Hematopoietic multipotent progenitor cell treated with erythropoietin and hydrocortisone succinate and interleukin-3 and kit ligand, for 8 days (in vitro differentiated cells): ENCODE measurements at places on chromosomes 3 and 15.

- no peak for DNase-seq
These were observed 48.0 kb downstream of the ZNF445 start for GRCh38 chr3:44429459-44429858.

DNA sequence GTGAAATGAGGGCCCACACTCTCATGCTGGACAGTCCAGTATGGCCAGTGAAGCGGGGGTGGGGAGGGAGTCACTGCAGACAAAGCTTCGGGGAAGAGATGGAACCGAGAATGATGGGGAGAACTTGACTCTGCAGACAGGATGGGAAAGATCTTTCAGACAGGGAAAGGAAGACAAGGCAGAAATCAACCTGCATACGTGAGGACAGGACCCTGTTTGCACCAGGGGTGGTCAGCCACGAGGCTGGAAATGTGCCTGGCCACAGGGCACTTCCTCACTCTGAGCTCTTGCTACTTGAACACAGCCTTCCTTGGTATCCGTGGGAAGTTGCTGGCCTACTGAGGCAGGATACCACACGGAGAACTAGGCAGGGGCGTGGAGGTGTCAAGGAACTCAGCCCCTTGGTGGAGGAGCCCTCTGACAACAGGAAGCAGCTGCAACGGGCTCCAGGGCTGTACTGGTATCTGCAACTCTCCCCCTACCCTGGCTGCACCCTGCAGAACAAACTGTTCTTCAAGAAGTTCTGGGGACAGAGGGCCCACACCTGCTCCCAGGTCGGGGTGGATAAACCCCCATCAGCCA is 9.3 kb upstream of the SRP14 start:
- no peak for DNase-seq

DNA sequence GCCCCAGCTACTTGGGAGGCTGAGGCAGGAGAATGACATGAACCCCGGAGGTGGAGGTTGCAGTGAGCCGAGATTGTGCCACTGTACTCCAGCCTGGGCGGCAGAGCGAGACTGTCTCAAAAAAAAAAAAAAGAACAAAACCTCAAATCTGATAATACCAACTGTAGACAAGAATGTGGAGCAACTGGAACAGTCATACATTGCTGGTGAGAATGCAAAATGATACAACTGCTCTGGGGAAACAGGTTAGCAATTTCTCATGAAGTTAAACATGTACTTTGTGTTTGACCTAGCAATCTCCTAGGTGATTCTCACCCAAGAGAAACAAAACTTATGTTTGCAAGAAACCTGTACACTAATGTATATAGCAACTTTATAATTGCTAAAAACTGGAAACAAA is 4.4 kb upstream of the VHL start:
- DNase-seq: peak; percentile 79

- no peak for DNase-seq
These were observed 6.3 kb downstream of the PLCD1 start for GRCh38 chr3:38022896-38023709.

GRCh38 chr15:42087926-42088800 is 6.2 kb downstream of the PLA2G4D start:
- DNase-seq: no peak

GRCh38 chr15:36525430-36525829 is 54.0 kb upstream of the CDIN1 start:
- no peak for DNase-seq

DNA sequence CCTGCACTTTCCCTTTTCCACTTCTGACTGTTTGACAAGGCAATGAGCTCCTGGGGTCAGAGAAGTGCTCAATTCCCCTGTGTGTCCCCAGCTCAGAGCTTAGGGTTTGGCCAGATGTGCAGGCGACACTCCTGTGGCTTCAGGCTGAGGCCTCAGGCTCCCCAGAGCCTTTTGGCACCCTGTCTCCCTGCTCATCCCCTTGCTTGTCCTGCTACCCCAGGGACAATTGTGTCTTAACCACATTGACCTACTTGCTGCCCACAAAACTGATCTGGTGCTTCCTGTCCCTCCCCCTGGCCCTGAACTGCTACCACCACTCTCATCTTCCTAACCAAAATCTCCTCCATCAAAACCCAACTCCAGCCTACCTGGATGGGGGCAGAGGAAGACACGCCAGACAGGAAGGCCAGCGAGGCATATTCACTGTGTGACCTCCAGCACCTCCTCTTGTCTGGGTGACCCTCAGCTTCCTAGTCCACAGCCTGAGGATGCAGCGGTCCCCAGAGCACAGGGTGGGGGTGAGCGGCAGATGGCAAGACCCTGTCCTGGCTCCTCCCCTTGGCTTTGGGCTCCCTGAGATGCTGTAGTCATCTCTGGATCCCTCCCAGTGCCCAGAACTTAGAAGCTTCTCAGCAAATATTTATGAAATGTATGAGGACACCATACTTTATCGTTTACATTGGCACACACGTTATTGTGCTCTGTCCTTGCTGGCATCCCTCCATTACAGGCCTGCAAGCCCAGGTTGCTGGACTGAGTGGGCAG is 98.9 kb upstream of the SLC6A6 start:
- no peak for DNase-seq

- peak; percentile 22 for DNase-seq
These were observed 835 bp upstream of the TTLL3 start for GRCh38 chr3:9809239-9809614.

- no peak for DNase-seq
These were observed 19.9 kb upstream of the SCN10A start for GRCh38 chr3:38835939-38836338.

DNA sequence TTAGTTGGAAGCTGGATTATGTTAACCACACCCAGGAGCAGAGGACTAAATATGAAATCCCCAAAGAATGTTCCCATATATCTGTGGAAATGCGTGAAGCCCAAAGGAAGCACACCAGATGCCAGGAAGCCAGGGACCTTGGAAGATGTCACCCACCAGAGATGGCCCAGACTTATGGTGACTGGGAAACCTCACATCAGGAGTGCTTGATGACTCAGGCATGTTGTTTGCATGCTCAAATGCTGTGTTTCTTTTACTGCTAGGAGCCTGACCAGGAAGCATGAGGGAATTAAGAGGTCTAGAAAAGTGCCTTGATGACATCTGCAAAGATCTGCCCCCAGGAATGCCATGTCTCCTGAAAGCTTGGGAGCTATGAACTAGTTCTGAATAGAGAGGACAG is 109.0 kb upstream of the SLC2A2 start:
- DNase-seq: no peak

- DNase-seq: no peak
These were observed 68.9 kb upstream of the GOLGA6B start for GRCh38 chr15:72585476-72586058.

DNA sequence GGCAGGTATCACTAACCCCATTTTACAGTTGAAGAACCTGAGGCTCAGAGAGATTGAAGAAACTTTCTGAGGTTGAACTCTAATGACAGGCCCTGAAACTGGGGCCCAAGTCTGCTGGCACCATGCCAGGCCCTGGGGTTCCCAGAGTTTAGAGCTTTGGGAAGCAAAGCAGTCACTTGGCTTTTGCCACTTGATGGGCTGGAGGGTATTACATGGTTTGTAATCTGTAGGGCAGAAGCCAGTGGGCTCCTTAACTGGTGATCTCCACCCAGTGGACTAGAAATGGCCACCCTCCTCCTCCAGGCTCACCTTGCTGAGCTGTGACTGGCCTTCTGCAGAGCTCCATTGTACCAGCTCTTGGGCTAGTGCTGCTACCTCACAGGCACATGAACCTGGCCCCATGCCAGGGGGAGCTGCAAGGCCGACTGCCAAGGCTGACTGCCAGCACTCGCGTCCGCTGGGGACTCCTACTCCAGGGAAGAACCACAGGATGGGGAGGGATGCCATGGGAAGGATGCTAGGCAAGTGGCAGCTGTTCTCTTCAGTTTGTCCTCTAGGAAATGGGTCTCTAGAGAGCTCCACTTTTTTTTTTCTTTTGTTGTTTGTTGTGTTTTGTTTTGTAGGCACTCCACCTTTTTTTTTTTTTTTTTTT is 104.8 kb downstream of the ETFA start:
- DNase-seq: peak; percentile 56

DNA sequence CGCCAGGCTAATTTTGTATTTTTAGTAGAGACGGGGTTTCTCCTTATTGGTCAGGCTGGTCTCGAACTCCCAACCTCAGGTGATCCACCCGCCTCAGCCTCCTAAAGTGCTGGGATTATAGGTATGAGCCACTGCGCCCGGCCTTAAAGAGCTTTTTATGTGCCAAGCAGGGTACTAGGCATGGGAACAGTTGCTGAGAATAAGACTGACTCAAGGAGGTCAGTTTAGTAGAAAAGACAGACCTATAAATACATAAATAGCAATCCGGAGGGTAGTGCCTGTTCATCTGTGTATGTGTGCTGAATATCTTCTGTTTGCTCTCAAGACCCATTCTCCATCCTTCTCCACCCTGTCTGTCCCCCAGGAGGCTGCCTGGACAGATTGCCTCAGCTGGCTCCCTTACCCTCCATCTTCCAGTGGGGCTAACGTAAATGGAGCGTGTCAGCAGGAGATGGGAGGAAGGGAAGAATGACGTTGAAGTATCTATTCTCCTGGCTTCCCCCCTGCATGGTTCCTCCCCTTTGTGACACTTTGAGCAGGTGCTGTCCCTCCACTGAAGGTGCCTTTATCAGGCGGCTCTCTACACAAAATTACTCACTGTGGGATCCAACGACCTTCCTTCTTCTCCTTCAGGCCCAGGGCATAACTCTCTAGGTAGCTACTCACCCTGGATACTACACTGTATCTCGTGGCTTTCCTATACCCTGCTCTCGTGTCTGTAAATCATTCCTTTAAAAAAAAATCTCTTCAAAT is 31.1 kb downstream of the FBXO40 start:
- no peak for DNase-seq

GRCh38 chr3:64067506-64068346 is 44.4 kb upstream of the PSMD6 start:
- DNase-seq: no peak

- DNase-seq: no peak
These were observed 35.5 kb downstream of the CLSTN2 start for GRCh38 chr3:139970526-139970925.

DNA sequence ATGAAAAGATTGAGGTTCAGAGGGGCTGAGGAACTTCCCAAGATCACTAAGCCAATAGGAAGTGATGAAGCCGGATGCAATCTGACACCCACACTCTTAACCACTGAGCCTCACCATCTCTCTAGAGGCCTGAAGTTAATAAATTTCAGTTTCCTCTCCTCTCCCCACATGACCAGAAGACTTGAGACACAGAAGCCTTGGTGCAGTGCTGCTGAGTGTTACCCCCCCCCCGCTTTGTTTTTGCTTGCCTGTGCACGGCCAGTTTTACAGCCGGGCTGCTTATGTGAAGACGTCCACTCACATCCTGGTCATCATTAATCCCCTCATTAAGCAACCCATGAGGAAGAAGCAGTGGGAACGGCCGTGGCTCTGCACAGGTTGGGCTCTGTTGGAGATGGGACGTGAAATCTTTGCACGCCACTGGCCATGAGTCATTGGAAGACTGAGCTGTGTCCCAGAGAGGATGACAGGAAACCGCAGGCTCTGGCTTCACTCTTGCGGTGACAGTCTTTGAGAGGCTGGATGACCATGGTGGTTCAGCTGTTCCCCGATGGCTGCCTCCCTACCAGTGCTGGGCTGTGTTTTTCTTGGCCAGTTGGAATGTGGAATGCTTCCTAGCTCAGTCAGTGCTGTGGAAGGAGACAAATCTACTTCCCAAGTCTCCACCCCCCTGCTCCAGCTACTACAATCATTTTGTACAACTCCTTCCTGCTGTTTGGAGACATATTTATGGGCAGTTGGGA is 232.6 kb upstream of the LRTM1 start:
- DNase-seq: no peak

DNA sequence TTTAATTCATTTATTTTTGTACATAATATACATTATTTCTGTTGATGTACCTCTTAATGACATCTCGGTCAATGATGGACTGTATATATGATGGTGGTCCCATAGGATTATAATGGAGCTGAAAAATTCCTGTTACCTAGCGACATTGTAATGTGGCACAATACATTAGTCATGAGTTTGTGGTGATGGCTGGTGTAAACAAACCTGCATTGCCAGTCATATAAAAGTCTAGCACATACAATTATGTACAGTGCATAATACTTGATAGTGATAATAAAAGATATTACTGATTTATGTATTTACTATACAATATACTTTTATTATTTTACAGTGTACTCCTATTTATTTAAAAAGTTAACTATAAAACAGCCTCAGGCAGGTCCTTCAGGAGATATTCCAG is 15.1 kb downstream of the TTC14 start:
- no peak for DNase-seq

GRCh38 chr15:100048736-100049135 is 293.0 kb downstream of the ADAMTS17 start:
- no peak for DNase-seq

DNA sequence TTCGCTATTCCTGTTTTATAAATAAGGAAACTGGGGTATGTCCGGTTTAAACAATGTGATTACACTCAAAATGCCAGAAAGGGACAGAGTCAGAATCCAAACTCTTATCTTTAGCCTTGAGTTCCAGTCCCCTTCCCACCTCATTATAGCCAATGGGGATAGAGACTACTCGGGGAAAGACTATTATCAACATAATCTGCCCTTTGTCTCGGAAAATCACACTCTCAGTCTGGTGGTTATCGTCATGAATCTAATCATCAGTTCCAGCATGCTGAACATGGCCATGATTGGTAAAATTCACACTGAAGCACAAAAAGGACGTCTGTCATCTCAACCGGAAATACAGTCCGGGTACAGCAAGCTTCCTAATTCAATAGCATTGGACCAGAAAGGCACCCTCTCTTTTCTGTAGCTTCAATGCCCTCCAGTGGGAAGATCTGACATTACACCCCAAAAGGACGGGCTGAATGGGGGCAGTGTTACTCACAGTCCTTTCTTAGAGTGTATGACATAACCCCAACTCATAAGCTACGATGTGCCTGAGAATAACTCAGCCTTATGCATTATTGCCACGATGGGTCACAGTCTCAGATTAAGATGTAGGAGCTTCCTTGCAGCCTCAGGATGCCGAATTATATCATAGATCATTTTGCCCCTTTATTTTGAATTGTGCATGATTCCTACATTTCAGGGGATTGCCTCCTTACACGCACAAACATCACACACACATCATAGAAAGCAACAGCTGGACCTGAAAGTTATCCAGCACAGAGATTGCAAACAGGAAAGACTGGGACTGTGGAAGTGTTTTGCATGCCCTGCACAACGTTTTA is 390.4 kb upstream of the LMCD1 start:
- DNase-seq: peak; percentile 72
